NCI-H1694 treated with DMSO at 0.1 percent for 48 hours (cell line): ENCODE measurements at places on chromosomes 7 and 10.

GRCh38 chr7:42233171-42233570 lies 3.8 kb downstream of the GLI3 start:
- DNase-seq = no peak

- DNase-seq = no peak
Measured at GRCh38 chr10:18221123-18221522, 80.9 kb downstream of the CACNB2 start.

DNA sequence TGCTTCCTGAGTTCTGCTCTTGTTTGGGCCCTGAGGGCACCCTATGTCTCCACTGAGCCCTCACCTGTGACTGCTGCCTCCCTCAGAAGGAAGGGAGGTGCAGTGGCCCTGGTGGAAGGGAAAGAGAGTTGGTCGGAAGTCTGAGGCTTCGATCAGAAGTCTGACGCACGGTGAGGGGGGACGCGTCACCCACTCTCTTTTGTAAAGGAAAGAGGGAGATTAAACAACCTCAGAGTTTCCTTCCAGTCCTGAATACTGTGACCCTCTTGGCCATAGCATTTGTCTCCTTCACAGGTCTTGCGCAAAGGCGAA lies 31.4 kb upstream of the TRIM8 start:
- no peak for DNase-seq

GRCh38 chr10:5975641-5976473 lies 1.5 kb downstream of the IL15RA start:
- no peak for DNase-seq

DNA sequence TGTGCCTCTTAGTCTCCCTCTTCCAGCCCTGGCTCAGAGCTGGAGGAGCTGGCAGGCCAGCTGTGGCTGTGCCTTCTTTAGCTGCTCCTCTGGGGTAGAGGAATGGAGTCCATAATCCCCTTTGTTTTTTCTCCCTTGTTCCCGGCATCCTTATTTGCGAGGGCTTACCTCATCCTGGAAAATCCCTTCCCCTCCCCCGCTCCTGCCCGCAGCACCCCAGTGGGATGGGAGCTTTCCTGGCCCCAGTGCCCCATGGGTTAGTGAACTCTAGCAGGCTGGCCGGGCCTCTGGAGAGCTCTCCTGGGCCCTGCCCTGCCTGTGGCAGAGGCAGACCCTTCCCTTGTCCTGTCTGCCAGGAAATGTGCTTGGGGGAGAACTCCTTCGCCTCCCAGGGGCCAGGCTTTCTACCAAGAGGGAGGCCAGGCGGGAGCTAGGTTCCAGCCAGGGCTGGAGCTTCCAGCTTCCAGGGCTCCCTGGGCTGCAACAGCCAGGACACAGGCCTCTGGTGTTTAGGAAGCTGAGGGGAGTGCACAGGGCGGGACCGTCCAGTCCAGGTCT lies 16.5 kb upstream of the TRIM8 start:
- DNase-seq = no peak

GRCh38 chr10:82888809-82889455 lies 1013.9 kb downstream of the NRG3 start:
- DNase-seq = no peak

DNA sequence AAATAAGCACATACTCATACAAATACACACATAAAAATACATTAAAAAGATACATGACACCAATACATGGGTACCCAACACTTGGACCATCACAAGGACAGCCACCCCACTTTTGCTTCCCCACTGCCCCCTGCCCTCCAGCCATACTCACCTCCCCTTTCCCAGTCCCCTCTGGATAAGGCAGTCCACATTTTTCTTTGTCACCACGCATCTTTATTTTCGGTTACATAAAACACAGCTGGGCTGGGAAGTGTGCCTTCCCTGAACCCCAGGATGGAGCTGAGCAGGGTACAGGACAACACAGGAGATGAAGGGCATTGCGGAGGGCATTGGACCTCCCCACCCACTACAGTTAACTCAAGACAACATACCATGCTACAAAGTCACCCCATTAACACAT lies 1.1 kb upstream of the HOXA3 start:
- DNase-seq = no peak
